Aorta (tissue), 5 donors: ENCODE measurements at places on chromosomes 5 and 9. TPM values are rescaled to one million over a fixed set of nuclear protein-coding genes. Genes with fewer than 3 reads are reported as not detected.

The GPR151 gene
- not detected for polyA plus RNA-seq

The CSF1R gene
- 3.4 TPM for polyA plus RNA-seq

The FGF18 gene
- polyA plus RNA-seq, result not detected

The SLC34A3 gene
- polyA plus RNA-seq, result not detected

The IFNB1 gene
- not detected for polyA plus RNA-seq

DNA sequence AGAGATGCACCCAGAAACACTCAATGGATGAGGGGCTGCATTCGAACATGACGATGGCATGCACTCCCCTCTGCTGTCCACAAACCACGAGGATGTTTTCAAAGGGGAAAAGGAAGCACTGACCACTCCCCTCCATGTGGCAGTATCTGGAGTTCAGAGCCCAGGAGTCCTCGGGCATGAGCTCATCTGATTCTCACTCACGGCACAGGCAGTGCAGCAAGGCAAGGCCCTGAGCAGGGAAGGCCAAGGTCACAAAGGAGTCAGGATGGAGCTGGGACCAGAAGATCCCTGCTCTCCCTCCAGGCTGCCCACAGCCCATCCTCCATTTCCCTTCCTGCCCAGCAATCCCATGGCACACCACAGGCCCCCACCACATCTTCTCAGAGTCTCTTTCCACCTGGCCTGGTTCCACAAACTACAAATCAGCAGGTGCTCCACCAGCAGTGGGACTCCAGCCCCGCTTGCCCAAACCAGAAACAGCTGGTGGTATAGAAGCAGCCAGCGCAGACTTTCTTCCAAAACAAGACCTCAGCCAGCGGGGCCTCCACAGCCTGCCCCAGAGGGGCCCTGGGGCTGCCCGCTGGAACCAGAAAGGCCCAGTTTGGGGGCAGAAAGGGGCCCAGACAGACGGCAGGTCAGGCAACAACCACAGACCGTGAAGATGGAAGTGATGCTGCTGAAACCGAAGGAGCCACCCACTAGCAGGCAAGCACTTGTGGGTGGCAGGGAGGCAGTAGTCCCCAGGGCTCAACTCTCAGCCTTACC is 12.2 kb downstream of the TNIP1 start:
- H3K27me3 ChIP-seq, result no peaks in the 10 kb centered on the region
- H3K27ac ChIP-seq, result peak overlapping the region; percentile 28
- no peak overlapping the region for H3K4me3 ChIP-seq
- DNase-seq, result no peak
- H3K4me1 ChIP-seq, result no peaks in the 10 kb centered on the region

- no peaks in the 10 kb centered on the region for H3K27me3 ChIP-seq
- H3K27ac ChIP-seq, result no peak overlapping the region
- H3K36me3 ChIP-seq, result no peaks in the 10 kb centered on the region
- no peaks in the 10 kb centered on the region for H3K4me1 ChIP-seq
- no peak for DNase-seq
Observed at GRCh38 chr5:135220394-135221186, 178.4 kb downstream of the MACROH2A1 start.

DNA sequence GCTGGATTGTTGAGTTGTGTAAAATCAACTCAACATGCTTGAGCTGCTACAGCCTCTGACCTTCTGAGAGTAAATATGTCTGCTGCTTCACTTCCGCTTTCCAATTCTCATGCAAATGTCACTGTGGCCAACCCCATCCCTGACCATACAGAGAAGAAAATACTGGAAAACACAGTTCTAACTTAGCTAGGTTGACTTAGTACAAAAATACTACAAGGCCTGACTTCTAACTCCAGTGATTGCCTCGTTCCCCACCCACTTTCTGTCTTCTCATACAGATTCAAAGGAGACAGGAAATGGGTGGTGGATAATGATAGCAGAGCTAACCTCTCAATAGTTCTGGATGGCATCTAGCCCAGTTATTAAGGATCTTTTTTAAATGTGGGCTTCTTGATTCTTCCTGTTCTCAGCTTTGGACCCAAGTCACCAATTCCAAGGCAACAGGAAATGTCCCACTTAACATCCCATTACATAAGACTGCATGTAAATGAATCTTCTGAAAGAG is 226.6 kb upstream of the SLC24A2 start:
- no peaks in the 10 kb centered on the region for H3K27me3 ChIP-seq
- no peak overlapping the region for H3K4me3 ChIP-seq
- H3K4me1 ChIP-seq, result no peaks in the 10 kb centered on the region
- no peak for DNase-seq

- H3K36me3 ChIP-seq, result no peaks in the 10 kb centered on the region
- DNase-seq, result no peak
- H3K4me3 ChIP-seq, result no peak overlapping the region
- no peak overlapping the region for H3K27ac ChIP-seq
Observed at GRCh38 chr9:136133191-136133958, 14.7 kb upstream of the TMEM250 start.

DNA sequence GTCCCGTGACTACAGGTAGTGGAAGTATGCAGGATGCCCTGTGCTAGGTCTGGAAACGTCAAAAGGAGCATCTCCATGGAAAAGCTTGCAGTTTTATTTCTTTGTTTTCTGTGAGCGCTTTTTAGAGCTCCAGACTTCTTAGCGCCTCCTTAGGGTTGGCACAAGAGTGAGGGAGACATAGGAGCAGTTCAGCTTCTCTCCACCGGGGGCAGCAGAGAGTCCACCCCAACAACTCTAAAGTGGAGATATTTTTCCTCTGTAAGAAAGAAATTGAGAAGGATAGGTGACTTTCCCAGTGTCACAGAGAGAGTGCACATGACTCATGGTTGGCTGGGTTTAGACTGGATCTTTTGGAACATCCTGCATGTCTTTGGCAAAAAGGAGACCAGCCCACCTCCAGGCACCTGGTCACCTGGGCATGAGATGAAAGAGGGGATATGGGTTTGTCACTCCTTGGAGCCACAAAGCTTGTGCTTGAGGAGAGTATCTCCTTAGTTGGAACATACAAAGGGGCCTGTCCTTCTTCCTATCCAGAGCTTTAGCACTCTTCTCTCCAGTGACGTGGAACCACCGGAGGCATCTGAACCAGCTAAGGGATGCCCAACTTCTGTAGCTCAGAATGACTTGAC is 637.7 kb downstream of the SEMA5A start:
- H3K27me3 ChIP-seq, result no peaks in the 10 kb centered on the region
- H3K36me3 ChIP-seq, result no peaks in the 10 kb centered on the region
- no peak overlapping the region for H3K27ac ChIP-seq
- DNase-seq, result no peak
- H3K4me1 ChIP-seq, result no peaks in the 10 kb centered on the region
- no peak overlapping the region for H3K4me3 ChIP-seq

DNA sequence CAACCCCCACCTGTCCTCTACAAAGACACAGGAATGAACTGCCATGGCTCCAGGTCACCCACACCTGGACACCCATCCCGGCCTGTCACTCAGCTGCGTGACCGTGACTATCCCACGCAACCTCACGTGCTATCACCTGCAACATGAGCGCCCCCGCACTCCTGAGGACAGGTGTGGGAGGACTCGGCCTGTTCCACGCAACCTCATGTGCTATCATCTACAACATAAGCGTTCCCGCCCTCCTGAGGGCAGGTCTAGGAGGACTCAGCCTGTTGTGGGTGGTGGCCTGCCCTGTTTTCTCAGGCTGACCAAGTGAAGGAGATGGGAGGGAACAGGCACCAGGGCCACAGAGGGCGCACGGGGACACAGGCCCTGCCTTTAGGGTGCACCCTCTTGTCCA is 4.1 kb downstream of the QSOX2 start:
- H3K27me3 ChIP-seq, result no peaks in the 10 kb centered on the region
- no peaks in the 10 kb centered on the region for H3K36me3 ChIP-seq
- H3K4me1 ChIP-seq, result no peaks in the 10 kb centered on the region
- no peak overlapping the region for H3K27ac ChIP-seq
- no peak for DNase-seq
